ENCODE measurements at places on chromosomes 2 and 18. TPM values are rescaled to one million over a fixed set of nuclear protein-coding genes. Genes with fewer than 3 reads are reported as not detected.

ALKAL2 gene
- not detected for total RNA-seq

GALR1 gene
- total RNA-seq = not detected

MDH1B gene
- total RNA-seq = 0.56 TPM

COL5A2 gene
- 929 TPM for total RNA-seq

FASTKD2 gene
- total RNA-seq = 56.4 TPM

CRYGC gene
- total RNA-seq = not detected

IL37 gene
- not detected for total RNA-seq

CPS1 gene
- 27.4 TPM for total RNA-seq

OSGEPL1 gene
- 10.7 TPM for total RNA-seq

C2orf80 gene
- total RNA-seq = not detected

LOXHD1 gene
- total RNA-seq = not detected

FAM124B gene
- total RNA-seq = 0.38 TPM

GKN1 gene
- total RNA-seq = not detected

DTNA gene
- total RNA-seq = 31.3 TPM

LCT gene
- under 0.01 TPM for total RNA-seq

KCNE4 gene
- total RNA-seq = 151 TPM

CLEC4F gene
- total RNA-seq = not detected

CD8B gene
- not detected for total RNA-seq

SERPINB10 gene
- total RNA-seq = not detected

CTAGE1 gene
- total RNA-seq = 0.28 TPM

MXD1 gene
- 6.5 TPM for total RNA-seq

DLX1 gene
- total RNA-seq = 2.1 TPM

SLC5A6 gene
- 30.3 TPM for total RNA-seq

XIRP2 gene
- under 0.01 TPM for total RNA-seq

LIPT1 gene
- total RNA-seq = 5.4 TPM

G6PC2 gene
- not detected for total RNA-seq

ABCB11 gene
- not detected for total RNA-seq

TDRD15 gene
- total RNA-seq = not detected

GULP1 gene
- total RNA-seq = 38.9 TPM

AQP12A gene
- not detected for total RNA-seq

RUFY4 gene
- total RNA-seq = not detected

CNGA3 gene
- not detected for total RNA-seq

IL1RL1 gene
- 1.1 TPM for total RNA-seq

FKBP1B gene
- total RNA-seq = 8.2 TPM

CYTIP gene
- 5.9 TPM for total RNA-seq

NYAP2 gene
- total RNA-seq = not detected

CAPN10 gene
- 20.9 TPM for total RNA-seq

CROCC2 gene
- total RNA-seq = not detected

TMEFF2 gene
- total RNA-seq = under 0.01 TPM

CHAC2 gene
- total RNA-seq = 1.7 TPM

ARL4C gene
- total RNA-seq = 38.2 TPM

CDH7 gene
- total RNA-seq = not detected

ERFE gene
- total RNA-seq = 2.8 TPM

KCNF1 gene
- total RNA-seq = under 0.01 TPM

LRRC30 gene
- not detected for total RNA-seq

Measured in regular cardiac myocyte (primary cell).